NCI-H1436 (cell line): ENCODE measurements at places on chromosomes 5 and 9.

GRCh38 chr5:122772446-122772845 is 2.4 kb upstream of the SNX2 start:
- DNase-seq, result no peak

DNA sequence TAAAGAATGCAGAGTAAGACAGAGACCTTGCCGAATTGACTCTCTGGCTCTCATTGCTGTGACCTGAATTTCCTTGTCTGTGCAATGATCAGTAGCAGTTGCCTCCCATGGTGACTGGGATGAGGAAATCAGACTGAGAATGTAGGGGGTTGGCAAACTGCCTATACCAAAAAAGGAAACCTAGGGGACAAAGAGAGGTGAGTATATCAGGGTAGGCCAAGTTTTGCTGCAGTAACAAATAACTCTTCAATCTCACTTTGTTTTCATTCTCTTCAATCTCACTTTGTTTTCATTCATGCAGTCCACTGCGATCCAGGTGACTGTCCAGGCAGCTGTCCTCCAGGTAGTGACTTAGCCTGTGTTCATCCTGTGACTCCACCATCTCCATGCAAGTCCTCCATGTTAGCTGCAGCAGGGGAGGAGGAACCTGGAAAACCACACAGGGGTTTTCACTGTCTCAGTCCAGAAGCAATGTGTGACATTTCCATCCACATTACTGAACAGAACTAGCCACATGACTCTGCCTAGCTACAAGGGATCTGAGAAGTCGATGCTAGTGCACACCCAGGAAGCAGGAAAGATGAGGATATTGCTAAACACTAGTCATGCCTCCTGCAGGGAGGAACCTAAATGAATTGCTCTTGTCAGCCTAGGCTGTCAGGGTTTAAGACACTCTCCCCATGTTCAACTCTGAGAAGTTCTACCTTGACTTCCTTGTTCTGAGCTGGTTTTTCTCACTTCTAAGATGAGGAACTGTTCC is 26.0 kb downstream of the TMEM174 start:
- no peak for DNase-seq

DNA sequence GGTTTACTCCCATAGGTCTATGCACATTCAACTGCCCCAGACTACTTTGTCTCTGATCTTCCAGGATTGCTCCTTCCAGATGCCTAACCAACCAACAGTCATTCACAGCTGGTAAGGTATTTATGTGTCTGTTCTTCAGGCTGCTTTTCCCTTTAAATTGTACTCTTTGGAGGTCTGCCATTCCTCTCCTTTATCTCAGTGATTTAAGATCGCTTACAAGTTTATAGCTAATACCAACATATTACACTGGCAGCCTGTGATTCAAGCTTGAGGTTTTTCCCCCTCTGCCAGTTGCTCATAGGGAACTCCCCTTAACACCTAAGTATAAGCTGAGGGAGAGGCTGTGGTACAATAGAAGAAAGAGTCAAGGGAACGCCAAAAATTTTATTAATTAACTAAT is 711.7 kb upstream of the EDIL3 start:
- no peak for DNase-seq

GRCh38 chr9:137919649-137920141 is 42.1 kb downstream of the CACNA1B start:
- DNase-seq, result no peak

DNA sequence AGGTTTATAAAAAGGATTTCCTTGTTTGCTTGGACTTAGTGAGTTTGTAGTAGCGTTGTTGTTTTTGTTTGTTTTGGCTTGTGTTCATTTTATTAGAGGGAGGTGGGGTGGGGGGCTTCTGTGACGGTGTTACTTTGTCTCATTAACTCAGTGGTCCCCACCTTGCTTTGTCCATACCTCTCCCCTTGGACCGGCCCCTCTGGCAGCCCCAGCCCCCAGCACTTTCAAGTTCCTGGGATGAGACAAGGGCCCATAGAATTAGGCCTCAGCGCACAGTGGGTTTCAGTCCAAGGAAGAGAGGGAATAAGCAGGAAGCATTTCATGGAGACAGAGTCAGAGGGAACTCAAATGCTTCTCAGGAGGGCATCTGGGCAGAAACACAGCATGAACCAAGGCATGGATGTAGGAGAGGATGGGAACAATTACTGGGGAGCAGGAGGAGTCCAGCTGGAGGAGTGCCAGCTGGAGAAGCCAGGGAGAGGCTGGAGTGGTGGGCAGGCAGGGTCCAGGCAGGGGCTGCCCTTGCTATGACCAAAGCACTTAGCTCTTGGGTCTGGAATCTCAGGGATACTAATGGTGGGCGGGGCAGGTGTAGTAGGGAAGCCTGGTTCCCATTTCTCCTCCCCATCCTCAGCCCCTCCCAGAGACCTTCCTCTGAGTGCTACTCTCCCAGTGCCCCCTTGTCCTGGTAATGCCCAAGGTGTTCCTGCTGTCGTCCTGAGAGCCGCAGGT is 23.5 kb upstream of the ENHO start:
- no peak for DNase-seq

DNA sequence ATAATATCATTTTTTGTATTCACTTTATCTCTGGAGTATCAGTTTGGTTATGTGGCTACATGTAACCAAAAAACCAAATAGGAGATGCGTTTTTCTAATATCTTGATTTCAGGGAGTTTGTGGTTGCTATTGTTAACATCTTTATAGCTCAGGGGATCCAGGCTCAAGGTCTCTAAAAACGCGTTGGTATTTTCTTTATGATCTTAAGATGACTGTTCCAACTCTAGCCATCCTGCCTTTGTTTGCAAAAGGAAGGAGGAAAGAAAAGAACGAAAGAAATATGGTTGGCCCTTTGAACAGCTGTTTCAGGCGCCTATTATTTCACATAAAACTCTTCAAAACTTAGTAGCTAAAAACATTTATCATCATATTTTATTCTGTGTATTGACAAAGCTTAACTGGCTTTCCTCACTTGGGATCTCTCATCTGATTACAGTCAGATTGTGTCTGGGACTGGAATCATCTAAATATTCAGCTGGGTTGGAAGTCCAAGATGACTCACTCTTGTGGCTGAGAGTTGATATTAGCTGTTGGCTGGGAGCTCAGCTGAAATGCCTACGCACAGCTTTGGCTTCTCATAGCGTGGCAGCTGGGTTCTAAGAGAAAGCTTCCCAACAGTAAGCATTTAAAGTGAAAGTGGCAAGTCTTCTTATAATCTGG is 60.1 kb downstream of the FAM174A start:
- DNase-seq, result no peak

DNA sequence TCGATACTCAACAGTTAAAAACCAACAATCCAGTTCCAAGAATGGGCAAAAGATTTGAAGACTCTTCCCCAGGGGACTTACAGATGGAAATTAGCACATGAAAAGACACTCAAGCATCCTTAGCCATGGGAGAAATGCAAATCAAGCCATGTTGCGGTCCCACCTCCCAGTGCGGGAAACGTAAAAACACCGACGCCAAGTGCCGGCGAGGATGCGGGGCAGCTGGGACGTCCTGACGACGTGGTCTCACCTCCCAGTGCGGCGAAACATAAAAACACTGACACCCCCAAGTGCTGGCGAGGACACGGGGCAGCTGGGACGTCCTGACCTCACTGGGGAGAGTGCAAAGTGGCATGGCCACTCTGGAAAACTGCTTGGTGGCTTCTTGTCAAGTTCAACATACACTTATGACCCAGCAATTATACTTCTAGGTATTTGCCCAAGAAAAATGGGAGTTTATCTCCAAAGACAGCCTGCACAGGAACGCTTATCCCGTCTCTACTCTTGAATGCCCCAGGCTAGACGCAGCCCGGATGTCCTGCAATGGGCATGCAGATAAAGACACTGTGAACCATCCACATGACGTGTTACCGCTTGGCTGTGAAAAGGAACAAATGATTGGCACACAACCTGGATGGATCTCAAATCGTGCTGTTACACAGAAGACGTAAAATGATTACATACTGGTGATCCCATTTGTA is 60.1 kb upstream of the UBAC1 start:
- DNase-seq, result no peak

- DNase-seq, result no peak
Measured at GRCh38 chr9:19934301-19934871, 145.5 kb upstream of the SLC24A2 start.

GRCh38 chr5:135545099-135545498 is 9.3 kb upstream of the NEUROG1 start:
- no peak for DNase-seq

DNA sequence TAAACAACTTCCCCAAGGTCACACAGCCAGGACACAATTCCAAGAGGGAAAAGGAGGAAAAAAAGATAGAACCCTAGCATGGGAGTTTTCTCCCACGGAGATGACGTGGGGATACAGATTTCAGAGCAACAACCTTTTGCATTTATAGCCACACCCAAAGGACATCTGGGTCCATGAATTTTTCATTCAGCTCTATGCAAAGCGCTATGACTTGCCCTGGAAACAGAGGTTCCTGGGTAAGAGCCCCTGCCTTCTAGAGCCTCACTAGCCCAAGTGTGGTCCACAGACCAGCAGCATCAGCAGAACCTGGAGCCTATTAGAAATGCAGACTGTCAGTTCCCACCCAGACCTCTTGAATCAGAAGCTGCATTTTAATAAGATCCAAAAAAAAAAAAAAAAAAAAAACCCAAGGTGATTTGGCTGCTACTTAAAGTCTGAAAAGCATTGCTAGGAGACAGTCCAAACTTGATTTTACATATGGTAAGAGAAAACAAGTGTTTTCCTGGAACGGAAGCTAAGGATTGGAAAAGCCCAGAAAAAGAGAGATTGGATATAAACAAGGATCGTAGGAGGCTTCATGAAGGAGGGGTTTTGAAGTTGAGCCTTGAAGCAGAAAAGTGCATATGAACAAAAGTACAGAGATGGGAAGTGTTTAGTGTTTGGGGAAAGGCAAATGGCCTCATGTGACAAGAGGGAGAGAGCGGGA is 17.6 kb upstream of the ADAM19 start:
- DNase-seq, result no peak

- no peak for DNase-seq
Measured at GRCh38 chr9:28779243-28779642, 1206.0 kb upstream of the C9orf72 start.

- no peak for DNase-seq
Measured at GRCh38 chr9:89405826-89406225, 87.5 kb downstream of the SECISBP2 start.

DNA sequence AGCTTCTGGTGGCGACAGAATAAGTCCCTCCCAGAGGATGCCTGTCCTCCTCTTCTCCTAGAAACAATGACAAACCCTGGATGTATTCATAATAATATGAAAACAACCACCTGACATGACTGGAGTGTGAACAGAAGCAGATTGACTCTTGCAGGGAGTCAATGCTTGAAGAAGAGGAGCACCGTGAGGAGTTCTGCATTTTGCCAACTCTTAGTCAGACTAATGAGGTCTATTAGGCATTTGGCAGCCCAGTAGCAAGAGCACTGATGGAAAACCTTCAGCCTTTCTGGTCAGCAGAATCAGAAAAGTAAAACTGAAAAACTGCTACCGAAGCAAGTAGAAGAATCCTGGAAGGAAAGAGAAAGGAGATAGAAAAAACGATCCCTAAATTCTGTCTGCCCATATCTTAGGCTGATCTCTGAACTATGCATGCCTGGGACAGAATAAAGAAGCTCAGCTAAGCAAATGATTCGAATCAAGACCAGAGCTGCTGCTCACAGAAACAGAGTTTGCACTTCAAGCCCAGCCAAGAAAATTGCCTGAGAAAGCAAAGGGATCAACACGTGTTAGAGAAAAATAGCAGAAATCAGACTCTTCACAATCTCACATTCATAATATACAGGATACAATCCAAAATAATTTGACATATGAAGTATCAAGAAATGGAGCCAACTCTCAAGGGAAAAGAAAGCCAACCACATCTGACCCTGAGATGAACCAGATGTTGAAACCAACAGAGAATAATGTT is 69.5 kb upstream of the OSMR start:
- DNase-seq, result no peak

DNA sequence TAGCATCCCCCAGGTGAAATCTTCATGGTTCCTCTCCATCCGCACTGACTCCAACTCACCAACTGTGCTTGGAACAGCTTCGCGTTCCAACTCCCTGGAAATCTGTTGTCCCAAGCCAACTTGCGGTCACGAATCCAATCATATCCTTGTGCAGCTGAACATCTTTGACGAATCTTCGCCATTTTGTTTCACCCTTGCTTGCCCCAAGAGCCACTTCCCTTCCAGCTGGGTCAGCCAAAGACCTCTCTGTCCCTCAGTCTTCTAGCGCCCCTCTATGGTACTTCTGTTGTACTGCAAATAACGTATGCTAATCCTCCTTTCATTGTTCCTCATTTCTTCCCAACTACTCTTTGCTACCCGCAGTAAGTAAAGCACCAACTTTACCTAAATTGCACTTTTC is 61.0 kb upstream of the TARS1 start:
- no peak for DNase-seq
